ENCODE measurements at places on chromosomes 11 and 22.

- DNase-seq = peak; percentile 66
These were observed 32.1 kb upstream of the SLC5A12 start for GRCh38 chr11:26753723-26754504.

- DNase-seq = peak; percentile 61
These were observed 45.3 kb upstream of the PPARA start for GRCh38 chr22:46104881-46105493.

- DNase-seq = peak; percentile 54
These were observed 13.6 kb downstream of the KCNJ5 start for GRCh38 chr11:128904656-128905344.

DNA sequence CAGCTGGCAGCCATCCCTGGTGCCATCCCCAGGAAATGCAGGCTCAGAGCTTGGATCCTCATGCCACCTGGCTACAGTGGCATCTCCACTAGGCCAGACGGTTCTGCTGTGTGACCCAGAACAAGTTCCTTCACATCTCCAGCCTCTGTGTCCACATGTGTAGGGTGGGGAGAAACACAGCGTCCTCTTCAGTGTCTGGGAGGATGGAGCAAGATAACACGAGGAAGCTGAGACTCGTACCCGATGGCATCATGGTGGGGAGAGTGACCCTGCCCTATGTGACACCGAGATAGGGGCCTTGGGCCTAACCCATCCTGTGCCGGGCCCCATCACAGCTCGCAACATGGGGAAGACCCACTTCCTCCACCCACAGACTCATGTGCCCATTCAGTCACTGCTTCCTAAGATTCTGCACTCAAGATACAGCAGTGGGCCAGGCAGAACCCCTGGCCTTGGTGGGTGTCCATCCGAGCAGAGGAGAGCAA, 78.5 kb downstream of the MORC2 start:
- DNase-seq = no peak

- DNase-seq = no peak
These were observed 8.9 kb upstream of the CLDN5 start for GRCh38 chr22:19533049-19533626.

DNA sequence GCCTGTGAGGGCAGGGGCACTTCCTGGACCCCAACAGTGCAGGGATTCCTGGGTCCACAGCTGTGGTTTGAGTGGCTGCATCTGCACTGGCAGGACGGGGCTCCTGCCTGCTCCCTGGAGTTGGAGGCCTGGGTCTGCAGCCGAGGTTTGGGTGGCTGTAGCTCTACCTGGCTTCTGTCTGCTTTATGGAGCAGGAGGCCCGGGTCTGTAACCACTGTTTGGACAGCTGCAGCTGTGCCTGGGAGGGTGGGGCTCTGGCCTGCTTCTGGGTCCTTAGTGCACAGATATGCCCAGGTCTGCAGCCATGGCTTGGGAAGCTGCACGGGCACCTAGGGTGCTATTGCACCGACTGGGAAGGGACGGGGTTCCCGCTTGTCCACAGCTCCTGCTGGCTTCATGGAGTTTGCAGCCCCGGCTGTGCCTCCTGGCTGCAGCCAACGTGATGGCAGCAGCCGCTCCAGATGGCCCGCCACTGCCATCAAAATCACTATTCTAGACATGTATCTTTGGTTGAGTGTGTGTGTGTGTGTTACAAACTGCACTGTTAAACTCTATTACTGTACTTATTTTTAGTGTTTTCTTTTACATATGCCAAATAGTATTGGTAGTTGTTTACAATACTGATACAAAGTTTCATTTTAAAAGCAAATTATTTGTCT, 412.3 kb upstream of the KIRREL3 start:
- no peak for DNase-seq

DNA sequence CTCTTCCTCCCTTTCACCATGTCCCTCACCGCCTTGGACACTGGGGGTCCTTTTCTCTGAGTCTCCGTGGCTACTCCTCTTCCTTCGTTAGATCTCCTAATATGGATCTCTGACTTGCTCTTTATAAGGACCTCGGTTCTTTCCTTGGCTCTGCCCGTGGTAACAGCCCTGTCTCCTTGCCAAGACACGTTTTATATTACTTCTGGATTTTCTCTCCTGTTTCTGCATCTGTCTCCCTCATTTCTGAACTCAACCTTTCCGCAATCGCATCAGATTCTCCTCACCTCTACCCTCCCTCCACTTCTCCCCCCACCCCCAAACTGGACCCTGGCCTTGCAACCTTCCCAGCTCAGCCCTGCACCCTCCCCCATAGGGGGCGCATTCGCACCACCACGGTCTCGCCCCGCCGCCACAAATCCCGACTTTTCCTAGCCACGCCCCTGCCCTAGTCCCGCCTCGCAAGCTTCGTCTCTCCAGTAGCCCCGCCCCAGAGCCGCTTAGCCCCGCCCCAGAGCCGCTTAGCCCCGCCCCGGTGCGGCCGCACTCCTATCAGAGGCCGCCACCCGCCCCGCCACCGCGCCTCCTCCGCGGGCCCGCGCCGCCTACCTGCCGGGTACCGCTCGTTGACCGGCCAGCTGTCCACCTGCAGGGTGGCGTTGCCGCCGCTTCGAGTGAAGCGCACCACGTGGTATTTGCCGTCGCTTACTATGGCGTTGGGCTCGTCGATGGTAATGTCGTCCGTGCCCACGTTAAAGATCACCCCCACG, 39.0 kb downstream of the SLC22A12 start:
- no peak for DNase-seq
